Activated CD4-positive, CD25-positive, alpha-beta regulatory T cell treated with anti-CD3 and anti-CD28 coated beads, Interleukin-2, amount 50 U/mL, for 16 hours (primary cell): ENCODE measurements at places on chromosomes 7 and 10.

DNA sequence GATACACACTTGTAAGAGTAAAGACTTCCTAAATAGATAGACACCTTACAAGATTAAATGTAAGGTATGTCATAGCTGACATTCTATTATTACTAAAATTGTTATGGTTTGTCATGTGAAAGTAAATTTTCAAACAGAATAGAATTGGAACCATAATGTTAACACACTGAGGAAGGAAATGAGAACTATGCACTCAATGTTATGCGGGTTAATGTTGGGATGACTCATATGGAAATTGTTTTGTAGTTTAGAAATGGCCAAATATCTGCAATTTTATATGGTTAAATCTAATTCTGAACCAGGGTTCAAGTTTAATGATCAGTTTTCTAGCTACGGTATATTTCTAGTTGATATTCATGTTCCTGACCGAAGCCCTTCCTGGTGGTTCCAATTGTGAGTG, 214.2 kb upstream of the ADO start:
- no peak for DNase-seq

DNA sequence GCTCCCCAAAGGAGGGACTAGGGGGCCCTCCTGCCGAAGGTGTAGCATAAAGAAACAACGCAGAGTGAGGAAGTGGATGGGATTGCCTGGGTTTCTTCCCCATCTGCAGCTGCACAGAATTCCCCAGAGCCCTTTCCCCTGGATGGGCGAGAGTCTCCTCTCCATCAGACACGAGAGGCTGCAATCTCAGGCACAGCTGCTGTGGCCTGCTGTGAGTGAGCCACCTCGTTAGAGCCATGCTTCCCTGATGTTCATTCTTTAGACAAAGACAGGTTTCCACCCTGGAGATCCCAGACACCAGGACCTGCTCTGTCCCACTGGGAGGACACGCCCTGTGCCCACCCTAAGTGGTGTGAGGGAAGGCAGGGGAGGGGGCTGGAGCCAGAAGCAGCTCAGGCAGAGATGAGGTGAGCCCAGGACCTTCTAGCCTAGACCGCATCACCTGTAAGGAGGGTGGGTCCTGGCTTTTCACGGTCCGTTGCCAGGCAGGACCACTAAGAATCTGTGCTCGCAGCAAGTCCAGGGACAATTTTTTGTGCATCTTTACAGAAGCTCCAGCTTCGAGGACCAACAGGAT, 268.6 kb upstream of the TCERG1L start:
- DNase-seq, result no peak

DNA sequence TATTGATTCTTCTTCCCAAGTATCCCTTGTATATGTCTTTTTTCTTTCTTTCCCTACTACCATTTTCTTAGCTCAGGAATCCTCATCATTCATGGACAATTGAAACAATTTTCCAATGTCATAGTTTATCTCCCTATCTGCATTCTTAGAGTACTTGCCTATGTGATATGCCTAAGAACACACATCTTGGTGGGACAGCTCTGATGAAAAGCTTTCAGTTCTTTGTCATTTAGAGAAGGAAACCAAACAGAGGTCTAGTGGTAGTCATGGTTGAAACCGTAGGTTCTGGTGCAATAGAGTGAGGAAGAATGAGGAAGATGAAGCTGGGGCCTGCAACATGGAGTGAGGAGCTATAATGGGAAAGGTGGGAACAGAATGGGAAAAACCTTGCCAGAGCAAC, 28.2 kb downstream of the TDRD1 start:
- no peak for DNase-seq

DNA sequence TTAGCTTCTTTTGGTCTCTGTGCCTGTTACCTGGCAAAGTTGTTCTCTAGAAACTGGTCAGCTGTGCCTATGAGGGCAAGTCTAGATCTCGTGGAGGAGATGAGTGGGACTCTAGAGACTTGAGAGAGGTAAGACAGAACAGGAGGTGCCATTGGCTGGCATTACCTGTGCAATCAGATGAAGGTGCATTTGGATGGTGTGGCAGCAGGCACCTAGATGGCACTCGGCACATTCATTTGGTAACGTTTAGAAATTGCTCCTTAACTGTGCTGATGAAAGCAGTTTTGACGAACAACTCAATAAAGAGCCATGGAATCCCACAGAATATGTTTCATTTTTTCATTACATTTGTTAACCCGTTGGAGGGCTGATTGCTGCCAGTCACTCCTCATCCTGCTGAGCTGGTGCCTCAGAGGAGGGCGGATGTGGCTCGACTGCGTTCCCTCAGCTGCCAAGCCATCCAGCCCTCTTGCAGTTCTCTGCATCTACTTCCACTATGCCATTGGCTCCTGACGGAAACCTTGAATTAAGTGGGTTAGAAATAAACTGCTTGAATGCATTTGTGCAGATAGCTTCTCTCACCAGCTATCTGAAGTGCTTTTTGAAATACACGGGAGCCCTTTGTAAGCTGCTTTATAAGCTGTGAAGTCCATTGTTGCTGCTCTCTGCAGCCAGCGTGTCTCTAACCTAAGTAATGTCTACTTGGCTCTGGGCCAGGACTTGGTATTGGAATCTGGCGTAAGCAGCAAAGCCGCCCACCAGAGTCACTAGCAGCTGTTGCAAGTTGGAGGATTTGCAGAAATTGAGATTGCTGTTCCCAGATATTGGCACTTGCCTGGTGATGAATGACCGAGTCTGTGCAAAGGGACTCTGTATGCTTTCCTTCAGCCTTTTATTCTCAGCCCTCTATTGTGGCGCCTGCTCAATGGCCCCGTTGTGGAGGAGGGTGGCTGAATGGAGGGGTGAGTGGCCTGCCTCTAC, 87.4 kb downstream of the LRRC4 start:
- no peak for DNase-seq

GRCh38 chr7:29946428-29947186, 43.0 kb downstream of the SCRN1 start:
- no peak for DNase-seq

DNA sequence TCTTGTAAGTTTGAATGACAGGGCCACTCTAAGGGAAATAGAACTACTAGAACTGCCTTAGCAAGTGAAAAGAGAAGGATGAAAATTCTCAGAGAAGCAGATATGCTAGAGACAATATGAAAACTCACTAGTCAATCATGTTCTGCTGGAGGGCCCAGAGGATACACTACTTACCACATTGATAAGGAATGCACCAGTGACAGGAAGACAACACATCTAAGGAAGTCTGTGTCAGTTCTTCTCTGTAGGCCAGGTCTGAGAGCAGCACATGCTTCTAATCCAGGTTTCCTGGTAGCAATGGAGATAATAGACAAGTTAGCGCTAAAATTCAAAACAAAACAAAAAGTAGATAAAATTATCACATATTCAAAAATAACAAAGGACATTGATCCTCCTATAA, 235.2 kb upstream of the AKR1E2 start:
- DNase-seq, result no peak

- DNase-seq, result no peak
Measured at GRCh38 chr7:84847790-84848189, 339.1 kb downstream of the SEMA3D start.

GRCh38 chr7:113099284-113099919, 12.8 kb upstream of the GPR85 start:
- no peak for DNase-seq

GRCh38 chr10:132443605-132443982, 46.6 kb downstream of the PWWP2B start:
- no peak for DNase-seq

GRCh38 chr10:46556515-46557318, at the start of gene GPRIN2:
Gene GPRIN2, minus strand, starts transcription at chr10:46556658. Its CDS starts 5,922 bp downstream, at chr10:46550736.
- no peak for DNase-seq

GRCh38 chr10:3816995-3817394, 32.0 kb upstream of the KLF6 start:
- DNase-seq, result no peak

DNA sequence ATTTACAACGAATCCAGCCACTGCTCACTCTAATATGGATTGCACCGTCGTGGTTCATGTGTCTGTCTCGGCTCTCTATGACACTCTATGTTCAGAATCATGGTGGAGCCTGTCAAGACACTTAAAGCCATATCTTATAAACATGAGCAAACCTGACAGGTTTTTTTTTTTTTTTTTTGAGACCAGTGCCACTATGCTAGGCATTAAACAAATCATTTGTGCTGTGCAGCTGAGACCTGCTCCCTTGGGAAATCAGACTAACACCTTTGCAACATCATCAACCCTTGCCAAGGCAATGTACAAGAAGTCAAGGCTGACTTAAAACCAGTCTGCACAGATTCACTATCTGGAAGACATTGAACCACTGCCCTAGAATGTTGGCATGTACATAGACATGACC, 181.2 kb upstream of the ANK3 start:
- DNase-seq, result no peak

- DNase-seq, result no peak
Measured at GRCh38 chr10:9362721-9363120, 1308.2 kb downstream of the GATA3 start.

- DNase-seq, result peak; percentile 16
Measured at GRCh38 chr7:144437370-144438191, 34.1 kb upstream of the NOBOX start.

- DNase-seq, result no peak
Measured at GRCh38 chr7:71470326-71470725, 338.4 kb downstream of the GALNT17 start.

GRCh38 chr10:107477266-107477665, 312.8 kb upstream of the SORCS1 start:
- DNase-seq, result no peak

GRCh38 chr10:113283189-113283588, 269.7 kb upstream of the HABP2 start:
- DNase-seq, result no peak

DNA sequence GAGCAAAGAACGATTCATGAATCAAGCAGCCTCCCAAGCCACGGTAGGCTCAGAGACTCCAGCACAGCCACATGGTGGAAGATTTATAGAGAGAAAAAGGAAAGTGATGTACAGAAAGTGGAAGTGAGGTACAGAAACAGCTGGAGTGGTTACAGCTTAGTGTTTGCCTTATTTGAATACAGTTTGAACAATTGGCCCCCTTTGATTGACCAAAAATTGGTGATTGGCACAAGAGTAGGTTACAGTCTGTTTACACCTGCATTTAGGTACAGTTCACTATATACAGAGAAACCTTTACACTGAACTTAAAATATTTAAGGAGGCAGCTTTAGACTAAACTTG, 136.4 kb upstream of the ASAH2 start:
- DNase-seq, result no peak

DNA sequence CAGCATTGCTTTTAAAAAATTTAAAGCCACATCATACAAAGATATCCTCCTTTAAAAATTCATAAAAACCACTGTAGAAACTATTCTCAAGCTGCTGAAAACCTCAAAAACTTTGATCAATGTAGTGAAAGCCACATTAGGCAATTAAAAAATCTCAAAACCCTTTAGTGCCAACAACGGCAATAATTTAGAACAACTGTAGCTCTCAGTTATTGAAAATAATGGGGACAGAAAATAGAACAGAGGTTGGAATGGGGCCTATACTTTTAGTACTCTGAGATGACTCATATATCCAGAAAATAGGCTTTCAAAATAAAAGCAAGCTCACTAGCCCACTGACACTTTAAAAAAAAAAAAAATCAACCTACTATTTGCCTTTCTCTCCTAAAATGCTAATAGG, 87.5 kb downstream of the GSAP start:
- DNase-seq, result no peak
